ENCODE measurements at places on chromosomes 7 and 10.
A peak's percentile ranks its signal among the peaks of the same experiment; 100 is the strongest.

DNA sequence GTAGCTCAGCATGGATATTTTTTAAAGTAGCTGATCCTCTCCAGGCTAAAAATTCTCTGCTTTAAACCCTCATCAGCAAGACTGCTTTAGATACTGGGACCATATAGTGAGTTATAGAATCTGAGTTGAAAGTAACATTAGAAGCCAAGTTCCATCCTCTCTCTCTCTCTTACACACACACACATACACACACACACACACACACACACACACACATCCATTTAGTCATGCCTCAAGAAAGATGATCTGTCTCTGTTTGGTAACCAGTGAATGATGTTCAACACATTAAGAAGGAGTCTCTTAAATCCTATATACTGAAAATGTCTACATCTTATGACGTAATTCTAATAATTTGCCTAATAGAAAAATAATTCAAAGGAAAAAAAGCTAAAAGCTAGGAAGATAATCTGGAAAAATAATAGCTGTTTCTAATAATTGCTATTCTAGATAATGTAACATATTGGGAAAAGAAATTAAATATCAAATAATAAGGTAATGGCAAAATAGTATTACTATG is 16.9 kb upstream of the ATP6V0A4 start:
- no peak for DNase-seq

DNA sequence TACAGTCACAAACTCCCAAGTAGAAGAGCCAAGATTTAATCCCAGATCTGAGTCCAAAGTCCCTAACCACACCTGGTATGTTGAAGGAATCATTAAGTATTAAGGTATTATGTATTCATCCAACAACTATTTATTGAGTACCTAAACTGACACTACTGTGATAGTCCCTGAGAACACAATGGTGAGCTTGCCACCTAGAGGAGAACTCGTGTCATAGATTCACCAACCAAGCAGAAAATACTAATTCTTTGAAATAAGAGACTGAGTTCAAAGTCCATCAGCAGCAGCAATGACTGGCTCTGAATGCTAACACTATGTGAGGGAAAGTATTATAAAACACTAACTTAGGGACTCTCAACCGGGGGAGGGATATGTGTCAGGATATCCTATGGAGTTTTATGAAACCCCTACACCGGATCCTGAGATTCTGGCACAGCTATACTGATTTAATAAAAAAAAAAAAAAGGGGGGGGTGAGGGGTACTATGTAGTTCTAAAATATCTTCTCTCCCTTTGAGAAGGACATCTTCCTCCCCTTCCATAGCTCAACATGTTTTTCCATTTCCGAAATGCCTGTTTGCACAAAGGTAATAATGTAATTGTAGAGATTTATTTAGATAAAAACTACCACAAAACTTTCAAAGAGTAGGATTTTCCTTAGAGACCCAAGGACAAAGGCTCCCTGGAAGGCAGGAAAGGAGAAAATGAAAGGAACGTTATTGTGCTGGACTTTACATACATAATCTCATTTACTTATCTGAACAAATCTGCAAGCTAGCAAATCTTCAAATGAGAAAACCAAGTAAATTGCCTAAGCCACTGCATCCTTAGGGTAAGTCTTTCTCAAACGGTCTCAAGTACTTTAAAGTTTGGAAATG is 1.6 kb downstream of the NCOA4 start:
- DNase-seq: peak; percentile 44

DNA sequence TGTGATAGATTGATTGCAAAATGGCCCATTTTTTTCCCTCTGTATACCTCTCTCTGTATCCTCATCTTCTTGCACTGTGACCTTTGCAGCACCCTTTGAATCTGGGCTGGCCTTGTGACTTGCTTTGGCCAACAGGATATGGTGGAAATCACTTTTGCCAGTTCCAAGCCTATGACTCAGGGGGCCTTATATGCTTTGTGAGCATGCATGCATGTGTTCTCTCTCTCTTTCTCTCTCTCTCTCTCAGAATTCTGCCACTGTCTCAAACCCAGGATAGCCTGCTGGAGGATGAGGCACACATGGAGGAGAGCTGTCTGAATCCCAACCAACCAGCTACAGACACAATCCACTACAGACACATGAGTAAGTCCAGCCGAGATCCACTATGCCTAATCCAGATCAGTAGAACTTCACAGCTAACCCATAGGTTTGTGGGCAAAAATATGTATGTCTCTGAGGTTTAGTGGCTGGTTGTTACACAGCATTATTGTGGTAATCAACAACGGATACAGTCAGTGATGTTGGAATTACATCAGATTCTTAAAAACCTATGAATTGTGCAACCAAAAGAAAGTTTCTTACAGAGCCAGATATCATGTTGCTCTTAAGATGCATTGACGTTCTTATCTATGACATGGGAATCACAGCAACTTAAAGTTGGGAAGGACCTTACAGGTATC is 41.8 kb upstream of the ABCB4 start:
- no peak for DNase-seq

GRCh38 chr10:101835362-101835761 is 8.2 kb downstream of the KCNIP2 start:
- no peak for DNase-seq

- DNase-seq: no peak
Observed at GRCh38 chr7:10731253-10731773, 242.4 kb upstream of the PHF14 start.

- DNase-seq: peak; percentile 48
Observed at GRCh38 chr10:104327745-104328645, 10.3 kb downstream of the ITPRIP start.

GRCh38 chr10:132812520-132812919 is 26.6 kb upstream of the NKX6-2 start:
- DNase-seq: no peak

DNA sequence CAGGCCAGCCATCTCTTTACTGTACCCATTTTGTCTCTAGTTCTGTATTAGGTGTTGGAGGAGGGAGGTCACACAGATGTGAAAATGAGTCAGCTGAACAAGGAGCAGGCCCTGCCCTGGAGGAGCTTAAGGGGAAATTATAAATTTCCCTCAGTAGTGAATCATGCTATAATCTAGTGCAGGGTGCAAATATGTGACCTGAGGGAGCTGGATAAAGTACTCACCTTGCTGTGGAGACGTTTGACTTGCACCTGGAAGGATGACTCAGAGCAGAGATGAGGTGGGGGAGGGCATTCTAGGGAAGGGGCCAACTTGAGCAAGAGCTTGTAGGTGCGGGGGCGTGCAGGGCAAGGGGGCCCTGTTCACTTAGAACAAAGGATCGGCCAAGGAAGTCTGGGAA is 610.6 kb downstream of the SDK1 start:
- no peak for DNase-seq

DNA sequence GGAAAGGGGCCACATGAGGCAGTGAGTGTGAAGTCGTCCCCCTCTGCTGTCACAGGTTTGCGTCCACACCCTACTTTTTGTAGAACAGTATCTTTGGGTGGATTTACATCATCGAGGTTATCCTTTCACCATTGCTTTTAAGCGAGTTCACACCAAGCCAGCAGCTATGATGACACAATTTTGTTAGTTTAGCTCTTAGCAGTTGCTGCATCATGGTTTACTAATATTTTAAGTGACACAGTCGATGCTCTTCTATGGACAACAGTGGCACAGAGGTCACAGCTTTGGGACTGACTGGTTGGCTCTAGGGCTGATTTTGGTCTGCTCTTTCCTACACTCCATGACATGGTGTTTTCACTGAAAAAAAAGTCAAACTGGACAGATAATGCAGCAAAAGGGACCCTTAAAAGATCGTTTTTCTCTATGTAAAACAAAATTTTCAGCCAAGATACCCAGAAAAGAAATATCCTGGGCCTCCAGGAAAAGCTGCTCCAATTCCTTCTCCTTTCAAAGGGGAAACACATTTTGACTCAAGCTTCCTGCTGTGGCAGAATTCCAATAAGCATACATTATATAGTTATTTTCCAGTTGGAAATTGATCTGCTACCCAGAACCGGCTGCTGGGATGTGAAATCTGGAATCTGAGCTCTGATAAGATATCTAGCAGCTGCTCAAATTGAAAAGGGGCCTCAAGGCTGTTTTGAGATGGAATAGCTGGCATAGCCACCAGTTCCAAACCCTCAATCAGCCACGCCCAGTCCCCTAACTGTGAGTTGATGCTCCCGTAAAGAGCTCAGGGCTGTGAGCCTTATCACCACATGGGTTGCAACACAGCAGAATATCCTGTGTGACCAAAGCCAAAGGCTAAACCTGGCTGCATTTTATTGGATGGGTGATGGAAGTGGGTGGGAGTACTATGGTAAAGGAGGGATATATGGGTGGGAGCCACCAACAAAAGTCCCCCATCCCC is 114.2 kb downstream of the SMURF1 start:
- DNase-seq: no peak

All from GF-D8 (cell line).